ENCODE measurements at places on chromosomes 2 and 18.

GRCh38 chr2:207403141-207403540 is 126.6 kb upstream of the CREB1 start:
- no peak for DNase-seq

DNA sequence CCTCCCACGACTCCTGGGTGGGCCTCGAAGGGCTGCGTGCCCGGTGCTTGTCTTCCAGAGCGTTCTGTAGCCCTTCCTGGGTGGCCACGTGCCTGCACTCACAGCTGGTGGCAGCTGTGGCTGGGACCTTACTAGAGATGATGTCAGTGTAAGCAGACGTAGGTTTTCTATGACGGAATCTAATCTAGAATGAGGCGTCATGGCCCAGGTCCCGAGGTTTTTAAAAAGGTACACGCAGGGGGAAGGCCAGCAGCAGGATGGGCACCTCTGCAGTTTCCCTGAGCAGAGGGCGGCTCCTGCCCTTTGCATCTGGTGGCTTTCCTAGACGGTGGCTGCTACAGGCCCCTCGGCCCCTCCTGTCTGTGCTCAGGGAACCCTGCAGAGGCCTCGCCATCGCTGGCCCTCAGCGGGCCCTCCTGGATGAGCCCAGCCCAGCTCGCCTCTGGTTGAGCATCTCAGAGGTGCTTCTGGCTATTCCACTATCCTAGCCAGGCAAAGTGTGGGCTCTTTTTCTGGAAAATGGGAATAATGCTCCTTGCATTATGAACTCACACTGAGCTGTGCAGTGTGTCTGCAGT is 49.6 kb upstream of the PXDN start:
- no peak for DNase-seq

GRCh38 chr2:60948161-60948560 is 66.8 kb downstream of the REL start:
- no peak for DNase-seq

GRCh38 chr2:240917684-240918257 is 11.6 kb downstream of the CROCC2 start:
- DNase-seq = no peak

GRCh38 chr2:85255813-85256594 is 71.8 kb downstream of the TGOLN2 start:
- DNase-seq = no peak

GRCh38 chr2:203908066-203908796 is 28.3 kb upstream of the ICOS start:
- no peak for DNase-seq

- DNase-seq = no peak
Measured at GRCh38 chr2:49194701-49195100, 40.4 kb upstream of the FSHR start.

GRCh38 chr2:24077535-24077877 is 1.4 kb upstream of the SF3B6 start:
- DNase-seq = no peak

DNA sequence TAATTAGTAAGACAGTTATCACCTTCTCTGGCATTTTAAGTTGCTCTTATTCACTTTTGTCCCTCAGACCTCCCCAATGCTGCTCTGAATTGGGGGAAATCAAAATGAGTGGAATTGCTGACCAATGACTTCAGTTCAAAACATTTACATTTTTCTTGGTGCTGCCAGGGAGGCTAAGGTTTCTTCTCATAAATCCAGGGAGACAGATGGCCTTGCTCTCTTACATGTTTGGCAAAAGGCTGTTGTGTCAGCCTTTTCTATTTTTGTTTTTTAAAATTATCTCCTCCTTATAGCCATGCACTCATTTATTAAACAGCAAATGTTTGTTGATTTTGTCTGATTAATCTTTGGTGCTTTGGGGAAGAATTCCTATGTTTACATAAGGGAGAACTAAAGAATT is 82.0 kb downstream of the GALNT13 start:
- no peak for DNase-seq

GRCh38 chr2:213187833-213188532 is 36.6 kb upstream of the IKZF2 start:
- no peak for DNase-seq

DNA sequence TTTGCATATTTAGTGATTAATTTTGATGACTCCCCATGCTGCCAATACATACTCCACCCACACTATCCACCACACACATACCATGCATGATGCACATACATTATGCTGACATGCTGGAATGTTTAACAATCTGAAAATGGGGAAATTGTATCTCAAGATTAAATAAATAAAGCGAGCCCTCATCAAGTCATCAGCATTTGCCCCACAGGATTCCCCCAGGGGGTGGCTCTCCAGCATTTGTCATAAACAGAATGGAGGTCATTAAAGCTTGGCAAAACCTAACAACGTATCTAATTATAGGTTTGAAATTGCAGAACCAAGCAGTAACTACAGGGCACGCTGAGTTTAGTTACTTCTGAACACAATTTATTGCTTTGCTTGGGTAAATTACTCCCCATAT is 141.2 kb upstream of the TACR1 start:
- no peak for DNase-seq

DNA sequence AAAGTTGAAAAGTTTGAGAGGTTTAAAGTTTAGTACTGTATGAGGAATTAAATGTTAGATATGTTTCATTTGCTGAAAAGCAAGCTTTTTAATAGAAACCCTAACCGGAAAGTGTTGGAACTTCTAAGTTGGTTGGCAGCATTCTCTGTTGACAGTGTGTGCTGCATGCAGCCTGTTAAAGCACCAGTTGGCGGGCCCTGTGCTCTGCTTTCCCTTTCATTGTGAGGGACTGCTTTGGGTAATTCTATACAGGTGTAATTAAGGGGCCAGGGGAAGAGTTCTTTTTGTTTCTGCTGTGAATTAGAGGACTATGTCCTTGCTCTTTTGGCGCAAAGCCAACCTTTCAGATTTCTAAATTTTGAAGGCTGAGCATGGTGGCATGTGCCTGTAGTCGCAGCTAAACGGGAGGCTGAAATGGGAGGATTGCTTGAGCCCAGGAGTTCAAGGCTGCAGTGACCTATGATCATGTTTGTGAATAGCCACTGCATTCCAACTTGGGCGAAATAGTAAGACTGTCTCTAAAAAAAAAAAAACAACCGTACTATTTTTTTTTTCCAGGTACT is 20.1 kb downstream of the PLEKHB2 start:
- DNase-seq = no peak

- DNase-seq = no peak
Measured at GRCh38 chr2:178871536-178871935, 64.3 kb upstream of the TTN start.

- DNase-seq = no peak
Measured at GRCh38 chr2:40243581-40244187, 208.2 kb downstream of the SLC8A1 start.

GRCh38 chr2:34736482-34736881 is 1137.4 kb upstream of the FAM98A start:
- DNase-seq = no peak

DNA sequence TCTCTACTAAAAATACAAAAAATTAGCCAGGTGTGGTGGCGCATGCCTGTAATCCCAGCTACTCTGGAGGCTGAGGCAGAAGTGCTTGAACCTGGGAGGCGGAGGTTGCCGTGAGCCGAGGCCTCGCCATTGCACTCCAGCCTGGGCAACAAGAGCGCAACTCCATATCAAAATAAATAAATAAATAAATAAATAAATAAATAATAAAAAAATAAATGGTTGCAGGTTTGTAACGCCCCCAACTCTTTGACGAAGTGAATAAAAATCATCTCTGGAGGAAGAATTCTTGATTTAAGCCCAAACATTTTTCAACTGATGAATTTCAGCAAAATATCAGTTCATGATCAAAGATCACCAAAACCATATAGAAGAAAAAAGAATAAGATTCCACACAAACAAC is 13.3 kb upstream of the CNRIP1 start:
- DNase-seq = no peak

- no peak for DNase-seq
Measured at GRCh38 chr2:63225964-63226686, 175.5 kb downstream of the OTX1 start.

DNA sequence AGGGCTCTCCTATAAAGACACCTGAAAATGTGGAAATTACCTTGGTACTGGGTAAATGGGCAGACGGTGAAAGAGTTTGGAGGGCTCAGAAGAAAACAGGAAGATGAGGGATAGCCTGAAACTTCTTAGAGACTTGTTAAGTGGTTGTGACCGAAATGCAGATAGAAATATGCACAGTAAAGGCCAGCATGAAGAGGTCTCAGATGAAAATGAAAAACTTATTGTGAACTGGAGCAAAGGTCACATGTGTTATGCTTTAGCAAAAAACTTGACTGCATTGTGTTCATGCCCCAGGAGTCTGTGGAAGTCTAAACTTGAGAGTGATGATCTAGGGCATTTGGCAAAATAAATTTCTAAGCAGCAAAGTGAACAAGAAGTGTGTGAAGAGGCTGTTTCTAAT is 137.1 kb downstream of the CBLN2 start:
- DNase-seq = no peak

DNA sequence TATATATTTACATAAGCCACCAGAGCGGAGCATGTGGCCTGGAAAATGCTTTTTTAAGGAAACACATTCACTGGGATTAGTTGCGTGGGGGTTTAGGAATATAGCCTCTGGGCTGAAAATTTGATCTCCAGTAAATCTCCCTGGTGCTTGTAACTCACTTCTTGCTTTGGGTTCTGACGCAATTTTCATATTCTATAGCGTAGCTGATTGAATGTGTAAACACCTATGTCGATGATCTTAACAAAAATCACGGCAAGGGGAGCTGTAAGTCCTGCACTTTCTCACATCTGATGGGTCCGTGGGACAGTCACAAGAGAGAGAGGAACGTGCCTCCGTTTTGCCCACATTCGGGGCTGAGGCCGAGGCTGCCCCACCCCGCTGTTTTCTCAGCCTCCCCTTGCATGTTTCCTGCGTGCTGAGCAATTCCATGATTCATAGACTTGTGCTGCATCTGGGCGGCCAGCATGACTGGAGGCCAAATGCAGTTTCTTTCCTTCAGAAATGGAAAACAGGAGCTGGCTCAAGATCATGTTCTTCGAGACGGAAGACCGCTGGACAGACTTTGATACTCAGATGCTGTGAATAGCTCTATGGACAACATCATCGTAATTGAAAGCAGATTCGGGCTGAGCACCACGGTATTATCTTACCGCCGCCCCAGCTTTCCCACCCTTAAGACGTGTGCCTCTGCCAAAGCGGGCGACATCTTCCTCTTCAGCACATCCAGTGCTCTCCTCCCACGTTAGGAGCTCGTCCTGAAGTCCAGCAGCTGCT is 109.2 kb downstream of the TMEM18 start:
- no peak for DNase-seq

DNA sequence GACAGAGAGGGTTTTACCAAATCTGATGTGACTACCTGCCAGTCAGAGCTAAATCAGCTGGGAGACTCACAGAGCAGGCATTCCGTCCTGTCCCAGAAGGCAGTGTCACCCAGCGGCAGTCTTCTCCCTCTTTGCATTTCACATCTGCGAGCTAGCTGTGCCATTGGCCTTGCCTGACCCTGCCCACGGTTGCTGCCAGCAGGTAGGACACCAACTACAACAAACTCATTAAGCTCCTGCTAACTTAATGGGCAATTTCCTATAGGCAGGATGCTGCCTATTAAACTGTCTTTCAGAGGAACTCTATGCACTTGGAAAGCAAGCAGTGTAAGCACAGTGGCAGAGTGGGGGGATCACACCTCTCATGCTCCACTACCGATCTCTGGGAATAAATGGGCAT is 116.4 kb upstream of the CAPN13 start:
- DNase-seq = no peak

DNA sequence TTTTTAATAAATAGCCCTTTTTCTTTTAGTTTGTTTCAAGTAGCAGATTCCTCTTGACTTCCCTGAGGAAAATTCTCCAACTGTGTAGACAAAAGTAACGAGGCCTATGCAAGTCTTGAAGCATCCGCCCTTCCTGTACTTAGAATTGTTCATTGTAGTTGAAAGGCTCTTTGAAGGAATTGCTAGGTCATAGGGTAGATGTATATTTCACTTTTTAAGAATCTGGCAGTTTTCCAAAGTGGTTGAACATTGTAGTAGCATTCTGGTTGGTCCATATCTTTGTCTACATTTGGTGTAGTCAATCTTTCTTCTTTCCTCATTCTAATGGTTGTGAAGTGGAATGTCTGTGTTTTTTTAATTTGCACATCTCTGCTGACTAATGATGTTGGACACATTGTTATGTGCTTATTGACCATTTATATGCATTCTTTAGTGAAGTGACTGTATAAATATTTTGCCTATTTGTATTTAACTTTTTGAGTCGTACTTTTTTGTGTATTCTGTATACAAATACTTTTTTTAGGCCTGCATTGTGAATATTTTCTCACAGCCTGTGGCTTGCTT is 5.6 kb upstream of the SERPINB11 start:
- DNase-seq = no peak

DNA sequence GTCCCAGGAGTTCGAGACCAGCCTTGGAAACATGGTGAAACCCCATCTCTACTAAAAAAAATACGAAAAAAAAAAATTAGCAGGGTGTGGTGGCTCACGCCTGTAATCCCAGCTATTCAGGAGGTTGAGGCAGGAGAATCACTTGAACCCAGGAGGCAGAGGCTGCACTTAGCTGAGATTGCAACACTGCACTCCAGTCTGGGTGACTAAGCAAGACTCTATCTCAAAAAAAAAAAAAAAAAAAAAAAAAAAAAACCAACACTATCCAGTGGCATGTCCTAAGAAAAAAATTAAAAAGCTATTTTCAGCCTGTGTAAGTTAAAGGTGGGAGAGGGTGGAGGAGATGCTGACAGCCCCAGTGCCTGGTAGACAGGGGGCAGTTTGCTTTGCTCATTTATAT is 32.2 kb upstream of the REL start:
- DNase-seq = no peak

DNA sequence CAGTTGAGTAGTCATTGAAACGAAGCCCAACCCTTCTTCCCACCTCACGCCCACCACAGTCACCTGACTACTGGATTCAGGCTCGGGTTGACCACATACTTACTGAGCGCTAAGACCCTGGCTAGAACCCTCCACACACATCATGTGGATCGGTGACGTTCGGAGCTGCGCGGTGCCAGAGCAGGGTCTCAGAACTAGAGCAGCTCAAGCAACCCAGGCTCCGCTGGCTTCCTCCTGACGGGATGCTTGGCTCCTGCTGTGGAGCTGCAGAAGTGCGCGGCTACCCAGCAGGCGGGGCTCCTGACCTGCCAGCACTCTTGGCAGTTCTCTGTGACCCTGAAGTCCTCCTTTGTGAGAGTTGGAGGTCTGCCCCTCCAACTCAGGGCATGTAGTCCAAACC is 90.6 kb upstream of the MBOAT2 start:
- DNase-seq = no peak

DNA sequence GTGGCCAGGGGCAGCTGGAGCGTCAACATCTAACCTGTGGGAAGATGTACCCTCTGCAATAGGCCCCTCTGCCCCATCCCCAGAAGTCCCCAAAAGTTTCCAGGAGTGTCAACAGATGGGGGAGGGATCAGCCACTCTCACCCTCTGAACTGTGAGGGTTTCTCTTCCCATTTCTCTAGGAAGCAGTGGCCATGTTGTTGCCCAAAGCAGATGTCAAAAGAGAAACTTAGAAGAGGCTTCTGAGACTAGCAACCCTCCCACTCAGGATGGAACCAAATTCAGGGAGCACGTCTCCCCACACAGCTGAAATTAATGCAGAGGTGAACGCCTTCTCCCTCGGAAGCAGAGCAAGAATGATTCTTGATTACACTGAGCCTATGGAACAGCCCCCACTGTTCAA is 70.3 kb downstream of the ARL4C start:
- no peak for DNase-seq

GRCh38 chr2:202069170-202070067 is 3.6 kb upstream of the KIAA2012 start:
- no peak for DNase-seq

GRCh38 chr18:33264566-33264965 is 176.0 kb downstream of the CCDC178 start:
- DNase-seq = no peak
